ENCODE measurements at places on chromosomes 1 and 21.

- DNase-seq, result no peak
Observed at GRCh38 chr1:242828828-242829227, 304.3 kb upstream of the PLD5 start.

- no peak for DNase-seq
Observed at GRCh38 chr21:25094695-25095094, 512.6 kb downstream of the MRPL39 start.

GRCh38 chr1:81832573-81832972 lies 31.8 kb downstream of the ADGRL2 start:
- no peak for DNase-seq

GRCh38 chr1:21617126-21617738 lies 51.9 kb downstream of the RAP1GAP start:
- no peak for DNase-seq

GRCh38 chr1:164515711-164516331 lies 43.2 kb upstream of the PBX1 start:
- no peak for DNase-seq

DNA sequence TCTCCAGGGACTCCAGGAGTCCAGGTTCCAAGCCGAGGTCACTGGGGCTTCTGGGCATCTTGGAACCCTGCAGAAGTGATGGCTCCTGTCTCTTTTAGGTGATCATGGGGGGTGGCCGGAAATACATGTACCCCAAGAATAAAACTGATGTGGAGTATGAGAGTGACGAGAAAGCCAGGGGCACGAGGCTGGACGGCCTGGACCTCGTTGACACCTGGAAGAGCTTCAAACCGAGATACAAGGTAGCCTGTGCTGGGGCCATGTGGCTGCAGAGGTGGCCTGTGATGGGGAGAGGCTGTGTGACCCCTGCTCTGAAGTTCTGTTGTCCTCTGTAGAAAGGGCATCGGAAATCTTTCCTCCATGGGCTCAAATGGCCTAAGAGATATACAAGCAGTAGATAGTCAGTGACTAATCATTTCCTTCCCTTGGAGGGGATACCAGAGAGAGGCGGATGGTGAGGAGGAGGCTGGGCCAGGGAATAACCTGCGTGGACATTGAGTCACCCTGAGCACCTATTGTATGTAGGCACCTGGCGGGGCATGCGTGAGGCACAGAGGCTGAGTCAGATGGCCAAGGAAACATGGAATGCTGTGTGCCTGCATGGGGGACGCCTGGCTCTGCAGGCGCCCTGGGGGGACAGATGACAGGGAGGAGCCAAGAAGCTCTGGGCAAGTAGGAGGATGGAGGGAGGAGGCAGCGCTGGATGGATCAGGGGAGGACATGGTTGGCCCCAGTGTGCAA lies 59.0 kb downstream of the ALPL start:
- no peak for DNase-seq

- DNase-seq, result no peak
Observed at GRCh38 chr1:5297886-5298239, 643.5 kb downstream of the AJAP1 start.

DNA sequence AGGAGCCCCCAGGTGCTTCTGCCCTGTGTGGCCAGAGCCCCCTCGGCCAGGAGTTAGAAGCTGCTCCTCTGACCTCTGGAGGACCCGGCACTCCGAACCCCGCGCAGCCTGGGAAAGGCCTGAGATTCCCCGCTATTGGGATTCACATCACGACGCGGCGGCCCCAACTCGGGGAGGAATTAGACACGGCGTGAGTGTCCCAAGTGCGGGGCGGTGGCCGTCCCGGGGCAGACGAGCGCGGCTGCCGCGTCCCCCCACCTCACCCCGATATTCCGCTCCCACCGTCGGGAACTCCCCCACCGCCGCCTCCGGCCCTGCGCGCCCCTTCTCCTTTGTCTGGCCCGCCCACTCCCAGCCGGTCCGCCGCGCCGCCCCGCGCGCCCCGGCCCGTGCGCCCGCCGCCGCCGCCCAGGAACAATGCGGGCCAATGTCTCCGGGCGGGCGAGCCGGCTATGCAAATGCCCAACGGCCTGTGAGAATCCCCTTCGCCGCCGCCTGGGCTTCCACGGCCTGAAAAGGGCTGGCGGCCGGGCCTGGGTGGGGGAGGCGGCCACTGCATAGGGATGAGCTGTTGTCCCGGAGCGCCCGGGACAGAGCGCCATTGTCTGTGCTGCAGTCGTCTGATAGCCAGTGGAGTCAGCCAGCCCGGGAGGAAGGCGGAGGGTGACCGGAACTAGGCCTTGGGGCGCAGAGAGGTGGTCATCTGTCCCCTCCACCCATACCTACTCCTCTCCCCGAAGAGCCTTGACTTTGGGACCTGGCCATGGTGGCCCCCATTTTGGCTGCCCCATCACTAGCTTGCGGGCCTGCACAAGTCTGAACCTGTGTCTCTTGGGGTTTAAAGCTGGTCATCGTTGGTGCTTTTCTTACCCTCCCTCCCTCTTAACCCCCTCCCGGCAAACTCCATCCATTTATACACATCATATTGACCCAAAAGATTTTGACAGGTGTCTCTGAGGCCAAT lies 19.4 kb downstream of the RHBG start:
- no peak for DNase-seq

- no peak for DNase-seq
Observed at GRCh38 chr1:45824607-45825006, 21.2 kb downstream of the MAST2 start.

DNA sequence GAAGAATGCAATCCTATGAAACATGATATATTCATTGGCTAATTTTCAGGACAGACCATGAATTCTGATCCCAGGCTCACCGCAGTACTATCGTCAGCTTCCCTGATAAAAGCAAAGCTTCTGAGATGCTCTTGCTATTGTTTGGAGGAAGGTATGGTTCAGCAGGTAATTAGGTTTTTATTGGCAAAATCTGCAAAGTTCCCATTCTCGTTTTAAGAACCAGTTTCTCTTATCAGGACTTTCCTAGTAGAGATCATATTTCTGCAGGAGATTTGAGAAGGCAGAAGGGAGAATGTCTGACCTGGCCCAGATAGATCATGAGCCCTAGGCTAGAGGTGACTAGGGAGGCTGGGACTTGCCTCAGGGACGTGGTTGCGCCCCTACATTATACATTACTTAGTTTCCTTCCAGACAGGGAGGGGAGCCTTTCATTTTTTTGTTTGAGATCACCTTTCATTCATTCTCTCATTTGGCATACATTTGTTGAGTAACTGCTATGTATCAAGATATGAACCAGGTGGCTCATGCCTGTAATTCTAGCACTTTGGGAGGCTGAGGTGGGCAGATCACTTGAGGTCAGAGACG lies 108.8 kb downstream of the NRIP1 start:
- no peak for DNase-seq

DNA sequence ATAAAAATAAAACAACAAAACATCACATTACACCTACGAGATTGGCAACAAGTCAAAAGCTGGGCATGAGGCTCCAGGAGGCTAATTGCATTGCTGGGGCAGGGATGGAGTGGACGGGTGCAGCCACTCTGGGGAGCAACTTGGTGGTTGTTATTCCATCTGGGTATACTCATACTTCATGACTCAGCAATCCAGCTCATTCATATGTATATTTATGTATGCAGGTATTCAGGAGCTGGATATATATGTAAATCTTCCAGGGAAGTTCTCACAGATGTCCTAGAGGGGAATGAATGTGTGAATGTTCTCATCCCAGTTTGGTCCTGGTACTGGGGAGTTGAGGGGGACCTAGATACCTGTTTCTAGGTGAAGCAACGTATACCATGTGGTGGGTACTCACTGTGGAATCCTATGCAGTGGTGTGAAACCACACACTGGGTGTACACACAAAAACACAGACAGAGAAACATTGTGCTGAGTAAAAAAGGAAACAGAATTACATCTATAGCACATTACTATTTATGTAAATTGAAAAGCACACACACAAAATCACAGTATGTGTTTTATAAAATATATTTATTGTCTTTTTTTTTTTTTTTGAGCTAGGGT lies 79.7 kb upstream of the RAB4A start:
- DNase-seq, result no peak

- no peak for DNase-seq
Observed at GRCh38 chr1:108831225-108831624, 25.7 kb downstream of the AKNAD1 start.

DNA sequence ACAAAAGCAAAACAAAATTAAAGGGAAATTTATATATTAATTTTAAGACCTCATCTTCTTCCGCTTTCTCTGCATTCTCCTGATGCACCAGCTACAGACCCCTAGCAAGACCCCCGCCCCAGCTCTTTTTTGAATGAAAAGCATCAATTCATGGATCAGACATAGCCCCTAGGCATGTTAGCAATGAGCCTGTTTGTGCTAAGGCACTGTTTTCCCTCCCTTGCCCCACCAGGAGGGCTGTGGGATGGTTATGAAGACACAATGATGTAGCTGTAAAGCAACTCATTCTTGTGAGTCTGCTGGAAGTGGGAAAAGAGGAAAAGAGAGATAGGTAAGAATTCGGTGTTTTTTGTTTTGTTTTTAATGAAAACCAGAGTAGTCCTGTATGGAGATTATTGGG lies 88.5 kb upstream of the ZBTB18 start:
- DNase-seq, result no peak
